Foreskin keratinocyte (primary cell): ENCODE measurements at places on chromosomes 12 and 14.

DNA sequence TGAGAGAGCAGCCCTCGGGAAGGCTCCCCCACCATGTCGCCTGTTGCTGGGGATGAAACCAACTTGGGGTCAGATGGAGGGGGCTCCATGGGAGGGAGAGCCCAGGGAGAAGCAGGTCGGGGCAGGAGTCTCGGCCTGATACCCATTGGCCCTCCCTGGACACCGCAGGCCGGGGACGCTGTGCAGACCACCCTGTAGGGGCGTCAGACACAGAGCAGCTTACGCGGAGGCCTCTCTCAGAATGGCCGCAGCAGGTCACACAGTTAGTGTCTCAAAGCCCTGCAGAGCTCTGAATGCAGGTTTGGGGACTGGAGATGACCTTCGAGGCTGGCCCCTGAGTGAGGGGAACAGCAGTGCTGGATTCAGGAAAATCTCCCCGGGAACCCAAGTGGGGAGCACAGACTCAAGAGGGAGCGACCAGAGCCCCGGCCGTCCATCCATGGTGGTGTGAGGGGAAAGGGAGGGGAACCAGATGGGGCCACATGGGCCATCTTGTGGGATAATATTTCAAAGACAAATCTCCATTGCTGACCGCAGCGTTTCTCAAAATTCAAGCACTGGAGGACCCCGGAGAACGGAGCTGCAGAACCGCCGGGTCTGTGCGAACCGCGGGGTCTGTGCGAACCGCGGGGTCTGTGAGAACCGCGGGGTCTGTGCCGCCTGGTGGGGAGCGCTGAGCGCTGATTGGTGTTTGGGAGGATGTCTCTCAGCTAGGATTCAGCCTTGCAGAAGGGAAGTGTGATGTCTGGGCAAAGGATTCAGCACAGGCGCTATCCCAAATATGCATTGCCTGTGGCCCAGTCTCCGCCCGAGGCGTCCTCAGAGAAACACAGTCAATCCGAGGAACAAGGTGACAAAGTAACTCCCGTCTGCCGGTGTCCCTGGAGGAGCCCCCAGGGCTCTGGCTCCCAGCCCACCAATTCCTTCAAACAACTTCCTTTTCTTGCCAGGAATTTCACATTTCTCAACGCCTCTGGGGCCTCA lies 324.4 kb upstream of the RTL1 start:
- DNase-seq = no peak

GRCh38 chr12:51087818-51088217 lies 4.4 kb upstream of the CSRNP2 start:
- DNase-seq = no peak

GRCh38 chr12:106692896-106693820 lies 81.3 kb upstream of the RIC8B start:
- DNase-seq = no peak

GRCh38 chr12:96193725-96194575 lies at the start of gene ELK3:
Gene ELK3, plus strand, starts transcription at chr12:96194375.
- DNase-seq = no peak

- DNase-seq = no peak
Observed at GRCh38 chr12:50661300-50662115, 102.4 kb upstream of the ATF1 start.

- peak; percentile 51 for DNase-seq
Observed at GRCh38 chr12:49201595-49202295, 12.9 kb upstream of the TUBA1A start.

DNA sequence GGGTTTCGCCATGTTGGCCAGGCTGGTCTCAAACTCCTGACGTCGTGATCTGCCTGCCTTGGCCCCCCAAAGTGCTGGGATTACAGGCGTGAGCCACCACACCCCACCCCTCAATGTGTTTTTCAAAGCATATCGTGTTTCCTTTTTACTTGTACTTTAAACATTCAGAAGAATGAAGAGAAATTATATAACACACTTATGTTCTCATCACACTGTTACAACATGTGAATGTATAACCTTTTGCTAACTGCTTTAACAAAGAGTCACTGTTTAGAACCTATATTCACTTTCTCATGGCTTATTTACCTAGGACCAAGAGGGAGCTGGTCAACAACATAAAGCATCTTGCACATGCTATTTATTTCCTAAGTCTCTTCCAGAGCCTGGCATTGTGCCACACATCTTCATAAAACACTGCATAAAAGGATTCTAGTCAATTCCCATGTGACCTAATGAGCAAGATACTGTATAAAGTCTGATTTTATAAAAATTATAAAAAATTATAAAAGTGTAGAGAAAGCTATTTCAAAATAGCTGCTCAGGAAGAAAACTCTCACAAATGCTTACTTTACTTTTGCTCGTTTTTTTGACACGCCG lies 16.0 kb upstream of the ACTR6 start:
- no peak for DNase-seq

GRCh38 chr12:70456953-70457352 lies 90.9 kb downstream of the KCNMB4 start:
- no peak for DNase-seq

DNA sequence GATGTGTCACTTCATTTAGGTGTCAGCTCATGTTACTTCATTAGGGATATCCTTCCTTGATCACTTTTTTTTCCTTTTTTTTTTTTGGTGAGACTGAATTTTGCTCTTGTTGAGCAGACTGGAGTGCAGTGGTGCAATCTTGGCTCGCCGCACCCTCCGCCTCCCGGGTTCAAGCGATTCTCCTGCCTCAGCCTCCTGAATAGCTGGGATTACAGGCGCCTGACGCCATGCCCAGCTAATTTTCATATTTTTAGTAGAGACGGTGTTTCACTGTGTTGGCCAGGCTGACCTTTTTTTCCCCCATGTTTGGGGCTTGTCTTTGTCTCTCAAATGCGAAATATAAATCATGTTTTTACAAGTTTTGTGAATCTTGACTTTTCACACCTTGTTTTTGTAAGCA lies 9.6 kb upstream of the AACS start:
- no peak for DNase-seq

DNA sequence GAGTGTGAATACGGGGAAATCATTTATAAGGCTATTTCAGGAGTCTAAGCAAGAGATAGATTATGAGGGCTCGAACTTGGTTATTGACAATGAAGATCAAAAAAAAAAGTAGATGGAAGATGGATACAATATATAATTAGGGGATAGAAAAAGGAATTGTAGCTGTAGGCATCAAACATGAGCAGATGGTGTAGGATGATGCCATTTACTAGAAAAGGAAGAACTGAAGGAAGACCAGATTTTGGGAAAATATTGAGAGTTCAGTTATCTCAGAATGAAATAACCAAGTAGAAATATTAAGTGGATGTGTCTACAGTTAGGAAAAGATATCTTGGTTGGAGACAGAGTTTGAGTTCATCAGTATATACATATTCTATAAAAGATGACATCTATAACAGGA lies 109.6 kb downstream of the CNTN1 start:
- DNase-seq = no peak

DNA sequence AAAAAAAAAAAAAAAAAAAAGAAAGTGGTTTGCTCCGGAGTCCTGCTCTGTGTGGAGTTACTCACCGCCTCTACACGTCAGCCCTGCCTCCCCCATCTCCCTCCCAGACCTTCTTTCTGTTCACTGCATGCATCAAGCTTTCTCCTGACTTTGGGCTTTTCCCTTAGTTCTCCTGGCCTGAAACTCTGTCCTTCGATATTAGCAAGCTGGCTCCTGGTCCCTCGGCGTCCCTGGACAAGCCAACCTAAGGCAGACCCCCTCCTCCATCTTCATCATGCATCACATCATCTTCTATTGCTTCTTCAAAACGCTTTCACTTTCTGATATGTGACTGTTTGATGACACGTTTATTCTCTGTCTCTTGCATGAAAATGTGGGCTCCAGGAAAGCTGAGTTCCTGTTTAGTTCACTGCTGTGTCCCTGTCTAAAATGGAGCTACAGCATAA lies 40.6 kb downstream of the SLC15A4 start:
- no peak for DNase-seq

- DNase-seq = no peak
Observed at GRCh38 chr12:103966736-103967135, 1.1 kb downstream of the TDG start.

- no peak for DNase-seq
Observed at GRCh38 chr14:51444353-51445000, 204.4 kb downstream of the TMX1 start.

- DNase-seq = peak; percentile 89
Observed at GRCh38 chr12:48356041-48356768, 5.5 kb upstream of the ZNF641 start.

DNA sequence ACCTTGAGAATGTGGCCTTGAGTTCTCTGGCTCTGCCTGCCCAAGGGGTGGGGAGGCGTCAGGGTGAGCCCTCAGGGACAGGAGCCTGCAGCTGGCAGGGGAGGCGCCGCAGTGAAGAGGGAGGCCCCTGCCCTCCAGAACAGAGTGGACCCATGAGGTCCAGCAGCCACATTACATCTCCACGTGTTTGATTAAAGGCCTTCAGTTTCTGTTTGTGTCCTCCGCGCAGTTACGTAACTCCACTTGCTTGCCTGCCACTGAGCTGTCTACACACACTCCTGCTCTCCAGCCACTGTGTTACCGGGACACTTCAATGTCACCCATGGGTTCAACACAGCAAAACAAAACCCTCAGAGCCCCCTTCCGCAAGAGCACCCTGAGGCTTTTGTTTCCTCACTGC lies 70.4 kb downstream of the CHGA start:
- no peak for DNase-seq

DNA sequence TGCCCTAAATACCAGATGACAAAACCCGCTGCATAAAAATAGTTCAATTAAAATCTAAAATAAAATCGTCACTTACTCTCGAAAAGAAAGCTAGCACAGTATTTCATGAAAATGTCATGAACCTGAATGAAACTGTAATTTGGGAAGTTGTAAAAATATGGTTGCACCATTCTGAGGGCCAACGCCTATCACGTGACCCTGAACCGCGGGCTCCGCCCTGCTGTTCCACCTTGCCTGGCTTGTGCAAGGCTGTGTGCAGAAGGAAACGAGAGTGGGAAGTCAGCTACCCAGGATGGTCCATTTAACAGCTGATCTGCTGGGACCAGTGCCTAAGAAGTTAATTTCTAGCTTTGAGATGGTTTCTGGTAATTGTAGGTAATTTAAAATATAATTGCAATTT lies 91.7 kb upstream of the BMP4 start:
- no peak for DNase-seq

DNA sequence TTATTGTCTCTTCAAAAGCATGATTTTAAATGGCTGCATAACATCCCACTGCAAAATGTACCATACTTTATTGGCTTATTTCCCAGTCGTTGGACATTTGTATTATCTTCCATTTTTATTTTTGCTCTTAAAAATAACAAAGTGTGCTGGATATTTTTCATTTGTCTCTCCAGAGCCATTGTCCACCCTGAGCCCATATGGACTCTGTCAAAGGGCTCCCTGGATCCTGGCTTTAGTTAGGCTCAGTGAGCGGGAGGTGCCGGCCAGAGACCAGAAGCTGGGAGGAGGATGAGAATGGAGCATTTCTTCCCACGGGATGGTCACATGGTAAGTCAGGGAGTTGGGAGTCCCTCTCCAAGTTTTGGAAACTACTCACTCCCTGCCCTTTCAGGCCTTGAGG lies 296.9 kb downstream of the NUAK1 start:
- no peak for DNase-seq

- DNase-seq = no peak
Observed at GRCh38 chr12:62758216-62758615, 176.7 kb downstream of the PPM1H start.

GRCh38 chr12:10025236-10025635 lies 5.2 kb upstream of the CLEC9A start:
- no peak for DNase-seq
